ENCODE measurements at places on chromosomes 4 and X.

DNA sequence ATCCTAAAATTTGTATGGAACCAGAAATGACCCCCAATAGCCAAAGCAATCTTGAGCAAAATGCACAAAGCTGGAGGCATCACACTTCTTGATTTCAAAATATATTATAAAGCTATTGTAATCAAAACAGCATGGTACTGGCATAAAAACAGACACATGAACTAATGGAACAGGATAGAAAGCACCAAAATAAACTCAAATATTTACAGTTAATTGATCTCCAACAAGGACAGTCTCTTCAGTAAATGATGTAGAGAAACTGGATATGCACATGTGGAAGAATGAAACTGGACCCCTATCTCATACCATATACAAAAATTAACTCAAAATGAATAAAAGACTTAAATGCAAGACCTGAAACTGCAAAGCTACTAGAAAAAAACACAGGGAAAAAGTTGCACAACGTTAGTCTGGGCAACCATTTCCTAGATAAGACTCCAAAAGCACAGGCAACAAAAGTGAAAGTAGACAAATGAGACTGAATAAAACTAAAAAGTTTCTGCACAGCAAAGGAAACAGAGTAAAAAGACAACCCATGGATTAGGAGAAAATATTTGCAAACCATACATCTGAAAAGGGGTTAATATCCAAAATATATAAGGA lies 64.9 kb downstream of the CD99L2 start:
- no peak for DNase-seq

GRCh38 chr4:153115322-153116290 lies 88.6 kb upstream of the TRIM2 start:
- no peak for DNase-seq

DNA sequence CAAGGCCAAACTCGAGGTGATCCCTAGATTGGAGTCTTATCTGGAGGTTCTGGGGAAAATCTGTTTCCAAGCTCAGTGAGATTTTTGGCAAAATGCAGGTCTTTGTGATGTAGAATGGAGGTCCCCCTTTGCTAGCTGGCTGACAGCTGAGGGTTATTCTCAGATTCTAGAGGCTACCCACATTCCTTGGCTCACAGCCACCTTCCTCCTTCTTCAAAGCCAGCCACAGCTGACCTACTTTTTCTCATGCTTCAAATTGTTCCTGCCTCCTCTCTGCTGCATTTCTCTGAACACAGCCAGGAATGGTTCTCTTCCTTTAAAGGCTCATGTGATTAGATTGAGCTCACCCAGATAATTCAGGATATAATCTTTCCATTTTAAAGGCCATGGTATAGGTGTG lies 86.9 kb downstream of the VCX3A start:
- no peak for DNase-seq

GRCh38 chr4:84480082-84480481 lies 19.0 kb downstream of the NKX6-1 start:
- no peak for DNase-seq

GRCh38 chr4:26912810-26913209 lies 52.2 kb downstream of the STIM2 start:
- DNase-seq, result no peak

GRCh38 chr4:72390409-72390808 lies 178.6 kb downstream of the ADAMTS3 start:
- no peak for DNase-seq

- DNase-seq, result no peak
Observed at GRCh38 chrX:22686138-22686541, 313.6 kb upstream of the DDX53 start.

GRCh38 chrX:7147413-7147977 lies at the start of gene STS:
STS (plus strand) TSS chrX:7147712; CDS start chrX:7253200, 105,488 bp downstream.
- DNase-seq, result no peak
